NCI-H2081 treated with DMSO at 0.1 percent for 48 hours (cell line): ENCODE measurements at places on chromosomes 2 and 18.
A peak's percentile ranks its signal among the peaks of the same experiment; 100 is the strongest.

DNA sequence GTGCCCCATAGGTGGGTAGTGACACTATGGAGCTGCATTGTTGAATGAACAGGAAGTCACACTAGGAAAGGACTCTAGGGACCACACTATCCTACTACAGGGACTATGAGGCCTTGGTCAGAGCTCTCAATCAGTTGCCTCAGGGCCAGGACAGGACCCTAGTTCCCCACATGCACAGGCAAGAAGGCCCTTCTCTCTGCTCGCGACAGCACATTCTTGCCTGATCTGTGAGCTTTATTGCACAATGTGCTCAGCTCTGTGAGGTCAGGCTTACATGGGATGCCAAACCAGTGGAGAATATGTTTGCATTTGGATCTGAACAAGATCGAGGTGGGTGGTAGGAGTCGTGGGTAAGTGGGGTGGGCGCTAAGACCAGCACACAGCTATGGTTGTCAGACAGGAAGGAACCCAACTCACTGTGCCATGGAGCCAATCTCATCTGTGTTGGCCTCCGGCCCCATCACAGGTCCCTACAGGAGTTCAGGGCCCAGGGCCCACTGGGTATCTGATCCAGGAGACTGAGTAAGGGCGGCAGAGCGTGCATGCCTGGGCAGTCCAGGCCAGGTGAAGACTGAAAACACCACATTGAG is 8.0 kb downstream of the PCARE start:
- no peak for DNase-seq

GRCh38 chr2:65917986-65918385 is 485.6 kb upstream of the SPRED2 start:
- DNase-seq, result no peak

- DNase-seq, result no peak
These were observed 405.9 kb downstream of the XIRP2 start for GRCh38 chr2:167293943-167294775.

DNA sequence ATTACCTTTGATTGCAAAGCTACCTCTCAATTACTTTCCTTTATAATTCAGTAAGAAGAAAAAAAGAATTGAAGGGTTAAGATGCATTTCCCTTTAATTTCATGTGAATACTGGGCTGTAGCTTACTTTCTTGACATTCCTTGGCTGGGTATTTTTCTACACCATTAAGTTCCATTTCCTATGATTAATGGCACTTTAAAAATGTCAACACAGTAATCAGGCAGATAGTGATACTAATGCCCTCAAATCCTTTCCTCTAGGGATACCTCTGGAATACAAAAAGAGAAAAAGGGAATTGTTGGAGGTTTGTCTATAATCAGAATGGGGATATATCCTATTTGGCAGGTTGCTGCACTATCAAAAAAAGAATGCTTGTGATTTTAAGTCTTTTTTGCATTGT is 216.9 kb downstream of the SRBD1 start:
- no peak for DNase-seq

DNA sequence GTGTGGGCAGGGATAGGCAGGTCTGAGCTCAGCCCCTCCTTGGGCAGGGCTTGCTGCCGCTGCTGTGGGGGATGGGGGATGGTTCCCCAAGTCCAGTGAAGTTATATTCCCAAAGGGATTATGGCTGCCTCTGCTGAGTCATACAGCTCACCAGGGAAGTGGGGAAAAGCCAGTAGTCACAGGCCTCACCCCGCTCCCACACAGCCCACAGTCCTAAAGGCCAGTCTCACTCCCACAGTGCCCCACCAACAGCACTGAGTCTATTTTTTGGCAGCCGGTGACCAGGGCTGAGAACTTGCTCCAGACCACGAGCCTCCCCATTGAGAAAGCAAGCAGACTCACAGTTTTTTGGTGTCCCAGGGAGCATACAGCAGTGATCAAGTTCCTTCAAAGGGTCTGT is 173.3 kb downstream of the OSR1 start:
- DNase-seq, result no peak

GRCh38 chr2:11532416-11533055 is 1.3 kb upstream of the GREB1 start:
- no peak for DNase-seq

DNA sequence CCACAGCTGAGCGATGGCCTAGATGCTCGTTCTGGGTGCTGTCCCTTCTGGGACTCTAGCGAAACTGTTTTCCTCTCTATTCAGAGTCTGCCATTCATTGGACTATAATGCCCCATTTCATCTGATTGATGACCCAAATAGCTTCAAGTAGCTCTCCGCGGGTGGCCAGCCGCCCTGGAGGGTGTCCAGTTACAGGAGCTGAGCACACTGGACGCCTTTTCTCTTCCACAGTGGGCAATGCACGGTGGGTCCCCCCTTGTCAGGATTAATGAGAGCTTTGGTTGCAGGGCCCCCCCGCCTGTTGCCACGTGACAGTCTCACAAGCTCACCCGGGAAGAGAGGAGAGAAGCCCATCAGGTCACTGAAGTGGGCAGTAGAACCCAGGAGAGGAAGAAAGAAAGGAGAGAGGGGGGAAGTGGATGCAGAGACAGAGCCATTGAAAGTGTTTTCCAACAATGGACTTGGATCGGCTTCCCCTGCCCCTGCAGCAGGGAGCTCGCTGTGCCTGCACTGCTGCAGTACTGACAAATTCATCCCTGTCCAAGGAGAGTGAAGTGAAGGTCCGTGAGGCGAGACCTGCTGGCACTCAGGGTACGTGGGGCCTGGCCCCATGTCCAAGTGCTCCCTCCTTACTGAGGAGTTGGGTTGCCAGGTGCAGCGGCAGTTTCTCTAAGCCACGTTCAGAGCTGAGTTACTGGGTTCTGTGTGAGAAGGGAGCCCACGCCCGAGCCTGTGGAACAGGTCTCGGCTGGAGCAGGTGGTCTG is 44.8 kb downstream of the DIPK1C start:
- DNase-seq, result no peak

- DNase-seq, result no peak
These were observed 27.1 kb downstream of the STARD7 start for GRCh38 chr2:96181529-96181928.

DNA sequence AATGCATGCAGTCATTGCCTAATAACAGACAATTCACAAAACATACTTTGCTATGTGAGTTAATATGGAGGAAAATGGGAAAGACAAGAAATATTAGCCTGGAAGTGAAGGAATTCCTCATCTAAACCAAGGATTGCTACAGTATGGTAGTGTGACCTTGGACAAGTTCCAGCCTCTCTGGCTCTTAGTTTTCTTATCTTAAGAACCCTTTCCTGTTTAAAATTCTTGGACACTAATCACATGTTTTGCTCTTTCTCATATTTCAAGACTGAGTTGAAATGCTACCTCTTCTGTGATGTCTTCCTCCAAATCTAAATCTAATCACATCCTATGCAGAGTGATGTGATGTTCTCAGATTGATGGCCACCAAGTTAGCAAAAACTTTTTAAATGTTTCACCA is 20.8 kb upstream of the ADAM23 start:
- no peak for DNase-seq

DNA sequence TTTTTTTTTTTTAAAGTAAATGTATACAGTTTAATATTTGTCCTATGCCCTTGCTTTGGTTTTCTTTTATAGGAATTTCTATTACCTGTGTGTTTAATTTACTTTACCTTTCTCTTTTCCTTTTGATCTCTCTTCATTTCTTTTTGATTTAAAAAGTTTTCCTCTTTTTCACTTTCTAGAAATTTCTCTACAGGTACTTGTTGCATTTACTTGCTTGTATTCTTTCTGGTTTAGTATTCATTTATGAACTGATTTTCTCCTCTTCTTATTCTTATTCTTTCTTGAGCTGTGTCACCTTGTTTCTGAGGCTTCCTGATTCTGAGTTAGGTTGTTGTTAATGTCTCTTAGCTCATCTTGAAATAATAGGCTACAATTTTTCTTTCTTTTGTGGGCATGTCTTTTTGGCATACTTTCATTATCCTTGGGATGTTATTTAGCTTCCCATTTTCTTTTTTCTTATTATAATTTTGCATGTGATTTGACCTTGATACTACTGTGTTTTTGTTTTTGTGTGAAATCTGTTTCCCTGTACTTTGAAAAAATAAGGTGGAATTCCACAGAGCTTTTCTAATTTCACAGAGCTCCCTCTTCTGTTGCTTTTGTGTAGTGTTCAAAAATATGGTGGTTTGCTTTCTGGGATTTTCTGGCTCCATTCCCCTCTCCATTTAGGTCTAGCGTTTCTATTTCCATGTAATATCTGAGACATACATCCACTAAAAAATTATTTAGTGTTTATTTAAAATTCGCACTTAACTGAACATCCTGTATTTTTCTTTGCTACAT is 25.5 kb upstream of the ALMS1 start:
- DNase-seq, result no peak

DNA sequence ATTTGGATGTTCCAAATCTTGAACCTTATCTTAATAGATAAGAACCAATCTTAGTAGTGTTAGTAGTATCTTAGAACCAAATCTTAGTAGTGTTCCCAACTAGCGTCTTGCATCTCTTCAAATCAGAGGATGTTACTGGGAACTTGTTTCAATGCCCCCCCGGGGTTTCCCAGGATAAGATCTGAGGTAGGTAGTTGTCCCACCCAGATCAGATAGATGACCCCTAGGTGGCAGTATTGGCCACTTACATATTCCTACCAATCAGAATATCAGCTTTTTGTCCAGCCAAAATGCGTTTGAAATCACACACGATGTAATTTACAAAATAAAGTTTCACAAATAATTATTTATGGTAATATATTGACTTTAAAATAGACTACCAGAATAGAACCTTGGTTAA is 314.8 kb downstream of the MBD2 start:
- no peak for DNase-seq

DNA sequence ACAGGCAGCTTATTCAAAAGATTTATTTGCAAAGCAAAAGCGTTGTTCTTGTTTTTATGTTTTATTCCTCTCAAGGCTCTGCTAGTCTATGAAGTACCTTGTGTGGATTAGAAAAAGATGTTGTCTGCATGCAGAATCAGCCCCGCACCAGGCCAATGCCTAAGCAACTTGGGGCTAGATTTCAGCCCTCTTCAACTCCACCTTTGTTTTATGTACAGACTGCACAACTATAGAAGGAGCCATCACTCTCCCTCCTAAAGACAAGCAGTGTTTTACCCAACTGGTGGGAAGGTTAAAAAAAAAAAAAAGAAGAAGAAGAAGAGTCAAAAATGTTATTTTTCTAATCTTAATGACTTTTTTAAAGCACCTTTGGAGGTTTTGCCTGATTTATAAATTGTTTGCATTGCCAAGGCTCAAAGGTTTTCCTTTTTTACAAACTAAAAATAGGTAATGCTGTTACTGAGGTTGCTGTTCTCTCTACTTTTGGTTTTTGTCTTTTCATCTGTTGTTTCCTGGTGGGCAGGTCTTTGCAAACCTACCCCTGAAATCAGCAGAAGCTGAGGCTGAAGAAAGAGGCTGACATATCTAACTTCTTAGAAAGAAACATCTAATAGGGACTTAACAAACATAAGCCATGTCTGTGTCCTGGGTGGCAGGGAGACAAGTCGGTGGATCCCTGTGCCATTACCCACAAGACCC is 164.0 kb downstream of the SLC39A10 start:
- no peak for DNase-seq

DNA sequence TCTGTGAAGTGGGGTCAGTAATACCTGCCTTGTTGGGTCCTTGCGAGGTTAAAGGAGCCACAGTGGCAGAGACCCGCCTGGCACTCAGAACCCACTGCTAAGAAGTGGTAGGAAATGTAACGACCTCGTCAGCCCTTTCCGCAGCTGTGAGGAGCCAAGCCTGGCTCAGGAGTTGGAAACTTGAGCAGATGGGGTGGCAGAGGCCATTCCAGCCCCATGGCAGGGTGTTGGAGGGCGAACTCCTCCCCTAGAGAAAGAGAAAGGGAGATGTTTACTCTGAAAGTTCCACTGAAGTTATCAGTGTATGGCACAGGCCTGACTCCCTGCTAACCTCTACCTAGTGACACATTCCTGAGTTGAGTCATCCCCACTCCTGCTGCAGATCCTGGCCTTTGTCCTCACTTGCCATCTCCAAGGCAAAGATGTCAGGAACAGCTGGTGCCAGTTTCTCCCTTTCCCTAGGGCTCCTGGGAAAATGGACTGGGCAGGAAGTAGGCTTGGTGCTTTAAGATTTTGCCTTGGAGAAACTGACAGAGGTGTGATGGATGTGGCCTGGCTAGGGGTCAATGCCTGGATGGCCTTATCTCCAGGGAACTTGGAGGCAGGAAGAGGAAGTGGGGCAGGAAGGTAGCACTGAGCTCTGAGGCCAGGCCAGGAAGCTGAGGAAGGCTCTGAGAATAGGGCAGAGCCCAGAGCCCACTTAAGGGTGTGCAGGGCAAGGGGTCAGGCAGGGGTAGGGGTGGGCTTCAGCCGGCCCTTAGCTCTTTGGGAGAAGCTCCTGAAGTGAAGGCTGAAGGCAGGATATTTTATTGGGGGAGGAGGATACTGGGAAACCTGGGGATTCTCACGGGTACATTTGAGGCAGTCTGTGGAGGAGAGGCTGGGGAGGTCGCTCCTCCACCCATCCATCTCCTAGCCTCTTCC is 888 bp downstream of the VAMP5 start:
- DNase-seq, result no peak

DNA sequence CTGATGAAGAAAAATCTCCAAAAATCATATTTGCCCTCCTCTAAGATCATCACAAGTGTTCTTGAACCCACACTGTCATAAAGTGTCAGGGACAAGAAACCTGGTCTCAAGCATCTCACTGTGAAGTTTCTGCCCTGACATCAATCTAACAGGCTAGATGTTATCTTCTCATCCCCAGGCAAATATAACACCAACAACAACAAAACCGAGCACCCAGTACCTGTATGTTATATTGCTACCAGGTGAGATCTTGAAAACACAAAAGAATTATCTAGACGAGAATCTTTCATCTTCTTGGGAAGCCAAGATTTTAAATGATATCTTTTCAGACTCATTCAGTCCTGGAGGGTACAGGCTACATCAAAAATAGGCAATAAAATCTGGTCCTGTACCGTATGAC is 8.8 kb upstream of the MAP4K3 start:
- DNase-seq, result no peak

GRCh38 chr2:29841386-29842004 is 79.9 kb downstream of the ALK start:
- DNase-seq, result peak; percentile 4

DNA sequence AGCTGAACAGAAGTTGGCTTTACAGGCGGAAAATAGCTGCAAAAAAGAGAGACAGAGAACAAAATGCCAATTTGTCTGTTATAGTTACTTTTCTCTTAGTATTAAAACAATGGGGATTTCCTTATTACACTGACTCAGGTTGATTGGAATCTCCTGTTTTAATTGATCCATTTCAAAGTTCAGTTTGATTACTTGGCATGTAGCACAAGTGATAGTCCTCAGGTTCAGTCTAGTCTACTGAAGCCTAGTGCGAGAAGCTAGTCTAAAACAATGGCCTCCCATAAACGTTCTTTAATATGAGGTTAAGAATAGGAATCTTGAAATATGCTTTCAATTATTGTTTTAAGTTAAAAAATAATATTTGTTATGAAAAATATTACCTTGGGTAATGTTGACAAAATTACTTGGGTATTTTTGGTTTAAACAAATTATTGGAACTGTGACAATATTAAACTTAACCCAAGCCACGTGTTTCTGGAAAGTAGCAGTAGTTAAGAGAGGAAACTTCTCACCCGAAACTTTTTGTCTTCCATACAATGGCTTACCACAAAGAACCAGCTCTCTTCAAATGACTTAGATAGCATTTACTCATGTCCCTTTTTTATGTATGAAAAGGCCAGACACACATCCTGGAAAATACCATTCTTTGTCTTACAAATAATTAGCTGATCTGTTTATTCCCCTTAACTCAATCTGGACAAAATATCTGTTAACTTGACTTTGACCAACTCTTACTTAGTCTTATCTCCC is 1326.2 kb upstream of the TMEFF2 start:
- no peak for DNase-seq

- DNase-seq, result no peak
These were observed 50.1 kb downstream of the UBR3 start for GRCh38 chr2:169877398-169877797.
